IPS DF 6.9 (cell line): ENCODE measurements at places on chromosomes 11 and 22.

DNA sequence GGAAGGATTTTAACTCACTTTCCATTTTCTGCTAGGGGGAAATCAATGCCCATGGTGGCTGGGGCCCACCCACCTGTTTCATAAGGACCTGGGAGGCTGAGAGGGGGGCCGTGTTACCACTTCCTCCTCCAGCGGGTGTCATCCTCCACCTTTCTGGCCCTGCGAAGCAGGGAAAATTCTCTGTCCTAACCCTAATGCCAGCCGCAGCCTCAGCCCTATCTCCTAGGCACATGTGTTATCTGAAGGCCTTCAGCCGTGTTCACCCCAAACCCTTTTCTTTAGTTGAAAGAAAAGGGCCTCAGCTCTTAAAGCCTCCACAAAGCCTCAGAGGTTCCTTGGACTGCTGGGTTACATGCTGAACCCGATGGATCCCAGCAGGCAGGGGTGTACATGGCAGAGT, 55.4 kb upstream of the NECTIN1 start:
- no peaks in the 10 kb centered on the region for H3K36me3 ChIP-seq
- H3K4me3 ChIP-seq: no peak overlapping the region
- H3K27ac ChIP-seq: no peak overlapping the region
- peaks cover 3% of the 10 kb centered on the region; the same call in 1 of the 2 replicates for H3K4me1 ChIP-seq

DNA sequence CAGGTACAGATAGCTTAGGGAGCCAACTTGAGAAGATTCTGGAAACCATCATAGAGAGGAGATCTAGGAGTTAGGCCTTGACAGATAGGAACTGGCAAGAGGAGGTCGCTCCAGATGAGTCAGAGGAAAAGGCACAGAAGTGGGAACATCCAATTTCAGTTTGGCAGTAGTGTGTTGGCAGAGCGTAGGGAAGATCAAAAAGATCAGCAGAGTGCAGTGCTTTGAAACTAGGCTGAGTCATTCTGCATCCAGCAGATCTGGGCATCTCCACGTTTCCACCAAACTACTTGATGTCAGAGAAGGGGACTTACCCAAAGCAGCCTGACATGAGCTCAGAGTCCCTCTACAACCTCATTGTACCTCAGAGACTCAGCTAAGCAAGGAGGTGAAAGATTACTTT, 58.5 kb downstream of the GAB4 start:
- H3K4me3 ChIP-seq: no peak overlapping the region
- H3K4me1 ChIP-seq: no peaks in the 10 kb centered on the region; the same call in 1 of the 2 replicates
- DNase-seq: no peak
- H3K36me3 ChIP-seq: no peaks in the 10 kb centered on the region

GRCh38 chr11:8315463-8315862, 51.8 kb upstream of the LMO1 start:
- DNase-seq: no peak
- H3K27ac ChIP-seq: no peak overlapping the region
- H3K4me3 ChIP-seq: no peak overlapping the region
- H3K4me1 ChIP-seq: no peaks in the 10 kb centered on the region
- H3K27me3 ChIP-seq: no peaks in the 10 kb centered on the region
- H3K36me3 ChIP-seq: no peaks in the 10 kb centered on the region

DNA sequence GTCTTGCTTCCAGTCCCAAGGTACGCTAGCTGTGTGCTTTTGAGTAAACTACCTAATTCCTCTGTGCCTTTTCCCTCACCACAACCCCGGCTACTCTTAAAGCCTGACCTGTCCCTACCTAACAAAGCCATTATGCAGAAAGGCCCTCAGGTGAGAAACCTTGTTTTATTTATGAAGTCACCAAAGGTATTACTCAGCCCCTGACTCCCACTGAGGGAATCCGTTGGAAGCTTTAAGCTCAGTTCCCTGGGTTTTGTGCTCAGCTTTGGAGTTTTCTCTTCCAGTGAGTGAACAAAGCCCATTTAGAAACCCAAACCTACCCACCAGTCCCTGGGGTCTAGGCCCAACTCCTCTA, 90.9 kb downstream of the APIP start:
- no peak overlapping the region for H3K4me3 ChIP-seq
- no peaks in the 10 kb centered on the region; the same call in 1 of the 2 replicates for H3K4me1 ChIP-seq
- DNase-seq: no peak
- H3K36me3 ChIP-seq: no peaks in the 10 kb centered on the region

DNA sequence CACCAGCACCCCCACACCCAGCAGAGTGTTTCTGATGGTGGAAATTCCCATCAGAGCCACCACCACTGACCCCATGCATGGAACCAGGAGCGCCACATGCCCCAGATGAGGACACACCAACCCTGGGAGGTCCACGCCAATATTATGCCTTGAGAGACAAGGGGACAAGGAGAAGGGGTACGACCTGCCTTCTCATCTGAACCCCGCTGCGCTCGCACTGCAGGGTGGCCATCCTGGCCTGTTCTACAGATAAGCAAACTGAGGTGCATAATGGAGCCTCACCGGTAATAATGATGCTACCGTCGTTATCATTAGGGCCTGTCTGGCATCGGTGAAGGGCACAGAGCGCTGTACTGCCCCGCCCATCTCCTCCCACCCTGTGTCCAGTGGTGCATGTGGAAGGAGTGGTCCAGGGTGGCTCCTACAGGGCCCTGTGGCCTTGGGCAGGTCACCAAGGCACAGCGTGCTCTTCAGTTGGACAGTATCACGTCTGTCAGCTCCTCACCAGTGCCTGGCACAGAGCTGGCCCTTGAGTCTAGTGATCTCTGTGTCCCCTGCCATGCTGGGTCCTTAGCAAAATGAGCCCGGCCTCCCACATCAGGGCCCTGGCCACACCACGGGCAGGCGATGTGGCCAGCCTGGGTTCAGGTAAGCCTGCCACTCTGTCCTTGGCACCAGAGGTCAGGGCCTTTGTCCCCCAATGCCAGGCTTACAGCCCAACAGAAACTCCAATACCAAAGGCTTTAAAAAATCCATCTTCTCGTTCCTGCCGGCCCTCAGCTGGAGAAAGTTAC, 92.2 kb downstream of the PHF21B start:
- H3K27me3 ChIP-seq: no peaks in the 10 kb centered on the region
- H3K4me1 ChIP-seq: no peaks in the 10 kb centered on the region; the same call in 1 of the 2 replicates
- H3K4me3 ChIP-seq: no peak overlapping the region
- no peak overlapping the region for H3K27ac ChIP-seq
- no peak for DNase-seq

DNA sequence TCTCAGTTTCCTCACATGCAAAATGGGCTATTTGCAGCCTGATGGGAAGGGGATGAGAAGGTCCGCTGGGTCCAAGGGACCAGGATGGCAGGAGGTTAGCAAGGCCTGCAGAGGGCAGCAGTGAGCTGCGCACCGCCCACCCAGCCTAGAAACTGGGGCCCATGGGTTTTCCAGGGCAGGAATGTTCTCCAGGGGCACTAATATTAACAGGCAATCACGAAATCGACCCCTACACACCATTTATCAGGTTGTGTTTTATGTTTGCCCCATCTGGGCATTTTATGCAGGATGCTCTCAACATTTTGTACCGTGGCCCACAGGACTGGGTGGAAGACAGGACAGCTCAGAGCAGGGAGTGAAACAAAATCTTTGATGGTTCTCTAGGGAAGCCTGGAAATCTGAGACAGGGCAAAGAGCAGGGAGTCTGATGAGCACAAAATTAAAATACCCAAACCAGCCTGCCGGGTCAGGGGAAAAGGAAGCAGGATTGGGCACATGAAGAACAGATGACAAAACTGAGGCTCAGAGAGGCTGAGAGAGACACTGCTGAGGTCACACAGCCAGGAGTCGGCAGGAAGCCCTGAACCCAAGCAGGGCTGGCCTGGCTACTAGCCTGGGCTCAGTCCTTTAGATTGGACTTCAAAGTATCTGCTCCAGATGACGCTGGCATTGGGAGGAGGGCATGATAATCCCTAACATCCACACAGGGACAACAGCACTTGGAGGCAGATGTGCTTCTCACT, 1.6 kb upstream of the BCR start:
- 0 out of 2 replicates have a peak, but pooled peaks cover 1% of the 10 kb centered on the region for H3K4me1 ChIP-seq
- no peaks in the 10 kb centered on the region for H3K36me3 ChIP-seq
- no peak overlapping the region for H3K4me3 ChIP-seq
- no peaks in the 10 kb centered on the region for H3K27me3 ChIP-seq
- no peak overlapping the region for H3K27ac ChIP-seq

GRCh38 chr11:128890543-128891368, at the start of gene KCNJ5:
Gene KCNJ5, plus strand, starts transcription at chr11:128891356. Its CDS starts 19,918 bp downstream, at chr11:128911274.
- H3K27me3 ChIP-seq: peaks cover 74% of the 10 kb centered on the region
- no peak within 1 kb of the TSS for H3K27ac ChIP-seq
- DNase-seq: no peak
- H3K4me3 ChIP-seq: peak within 1 kb of the TSS; percentile 43; the same call in 1 of the 2 replicates
- no peaks in the 10 kb centered on the region; the same call in 1 of the 2 replicates for H3K4me1 ChIP-seq
- H3K36me3 ChIP-seq: no peaks in the 10 kb centered on the region

GRCh38 chr22:19975707-19976035, 34.1 kb upstream of the TXNRD2 start:
- DNase-seq: no peak
- H3K4me1 ChIP-seq: peaks cover 10% of the 10 kb centered on the region
- no peak overlapping the region for H3K27ac ChIP-seq
- H3K4me3 ChIP-seq: no peak overlapping the region
- no peaks in the 10 kb centered on the region for H3K27me3 ChIP-seq

- no peak overlapping the region for H3K27ac ChIP-seq
- H3K4me1 ChIP-seq: peaks cover 7% of the 10 kb centered on the region
- H3K4me3 ChIP-seq: no peak overlapping the region
- DNase-seq: no peak
- H3K27me3 ChIP-seq: peaks cover 88% of the 10 kb centered on the region
These were observed 3.1 kb downstream of the PAX6 start for GRCh38 chr11:31807799-31808667.

- H3K4me1 ChIP-seq: no peaks in the 10 kb centered on the region
- no peaks in the 10 kb centered on the region for H3K36me3 ChIP-seq
- no peak overlapping the region for H3K4me3 ChIP-seq
These were observed 250.6 kb upstream of the PLET1 start for GRCh38 chr11:112511271-112511670.

DNA sequence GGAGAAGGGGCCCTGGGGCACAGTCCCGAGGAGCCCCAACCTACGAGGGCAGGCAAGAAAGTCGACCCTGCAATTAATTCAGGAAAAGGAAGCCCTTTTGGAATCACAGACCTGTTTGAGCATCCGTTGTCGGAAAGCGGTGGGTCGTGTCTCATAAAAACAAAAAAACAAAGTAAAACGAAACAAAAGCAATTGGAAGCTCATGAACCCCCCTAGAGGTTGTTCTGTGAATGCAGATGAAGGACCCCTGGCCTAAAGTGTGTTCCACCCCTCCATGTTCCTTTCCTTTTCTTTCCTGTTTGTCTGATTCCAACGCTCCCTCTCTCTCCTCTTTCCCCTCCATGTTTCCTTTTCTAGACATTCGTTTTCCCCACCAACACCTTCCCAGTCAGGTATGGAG, 203.7 kb downstream of the GRIK4 start:
- no peak overlapping the region for H3K27ac ChIP-seq
- H3K4me1 ChIP-seq: peaks cover 14% of the 10 kb centered on the region
- H3K27me3 ChIP-seq: no peaks in the 10 kb centered on the region
- no peaks in the 10 kb centered on the region for H3K36me3 ChIP-seq
- no peak for DNase-seq

DNA sequence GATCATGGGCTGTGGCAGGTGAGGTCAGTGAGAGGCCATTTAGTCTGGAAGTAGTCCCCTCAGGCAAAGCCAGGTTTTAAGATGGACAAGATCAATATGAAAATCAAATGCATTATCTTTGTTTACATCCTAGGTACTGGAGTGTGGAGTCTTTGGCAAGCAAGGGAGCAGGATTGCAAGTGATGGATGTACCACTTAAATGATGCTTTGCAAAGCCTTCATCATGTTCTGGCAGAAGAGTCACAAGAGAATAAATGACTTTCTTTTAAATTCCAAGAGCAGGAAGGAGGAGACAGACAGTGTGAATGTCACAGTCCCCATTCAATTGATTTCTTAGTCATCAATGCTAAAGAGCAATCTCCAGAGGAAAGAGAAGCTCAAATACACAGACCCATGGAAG, 908.3 kb downstream of the FAM181B start:
- no peak overlapping the region for H3K27ac ChIP-seq
- H3K27me3 ChIP-seq: no peaks in the 10 kb centered on the region
- H3K36me3 ChIP-seq: no peaks in the 10 kb centered on the region

DNA sequence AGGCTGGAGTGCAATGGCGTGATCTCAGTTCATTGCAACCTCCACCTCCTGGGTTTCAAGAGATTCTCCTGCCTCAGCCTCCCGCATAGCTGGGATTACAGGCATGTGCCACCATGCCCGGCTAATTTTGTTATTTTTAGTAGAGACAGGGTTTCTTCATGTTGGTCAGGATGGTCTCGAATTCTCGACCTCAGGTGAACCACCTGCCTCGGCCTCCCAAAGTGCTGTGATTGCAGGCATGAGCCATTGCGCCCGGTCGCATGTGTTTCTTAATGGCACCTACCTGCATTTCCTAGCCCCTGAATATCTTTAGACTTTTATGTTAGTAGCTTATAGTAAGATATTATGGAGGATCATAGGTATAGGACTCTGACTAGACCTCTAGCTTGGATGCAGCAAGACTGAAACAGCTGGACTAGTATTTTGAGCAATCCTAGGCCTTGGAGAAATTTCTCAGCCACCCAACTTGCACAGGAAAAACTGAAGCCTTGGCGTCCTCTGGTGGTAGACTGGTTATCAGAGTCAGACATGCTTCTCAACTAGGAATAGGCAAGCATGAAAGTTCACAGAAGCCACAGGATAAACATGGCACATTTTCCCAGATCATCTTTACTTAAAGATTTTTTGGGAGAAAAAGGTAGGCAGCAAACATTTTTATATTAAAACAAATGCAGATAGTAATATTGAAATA, 22.7 kb upstream of the C1QTNF4 start:
- no peak overlapping the region for H3K27ac ChIP-seq
- no peaks in the 10 kb centered on the region for H3K4me1 ChIP-seq
- peak; percentile 29 for DNase-seq
- H3K36me3 ChIP-seq: peaks cover 13% of the 10 kb centered on the region; the same call in 1 of the 2 replicates

DNA sequence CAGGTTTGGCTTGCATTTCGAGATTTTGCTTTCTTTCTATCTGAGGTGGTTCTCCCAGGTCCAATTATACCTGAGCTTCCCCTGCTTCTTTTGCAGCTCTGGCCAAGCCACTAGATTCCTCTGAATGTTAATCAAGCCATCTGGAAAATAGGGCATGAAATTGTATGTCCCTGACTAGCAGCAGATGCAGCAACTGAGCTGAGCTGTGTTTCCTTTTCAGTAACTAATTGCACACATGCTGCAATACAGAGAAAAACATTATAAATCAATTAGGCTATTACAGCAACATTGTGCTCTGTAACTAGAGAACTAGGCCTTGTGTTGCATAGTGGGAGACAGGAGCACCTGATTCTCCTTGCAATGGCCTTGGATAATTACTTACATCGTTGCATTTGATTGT, 408.3 kb downstream of the ETS1 start:
- H3K4me3 ChIP-seq: no peak overlapping the region
- no peaks in the 10 kb centered on the region for H3K27me3 ChIP-seq
- H3K36me3 ChIP-seq: no peaks in the 10 kb centered on the region
- no peak for DNase-seq
- no peaks in the 10 kb centered on the region; the same call in 1 of the 2 replicates for H3K4me1 ChIP-seq

GRCh38 chr11:57584341-57584740, 13.1 kb upstream of the SERPING1 start:
- H3K4me3 ChIP-seq: no peak overlapping the region
- no peaks in the 10 kb centered on the region for H3K36me3 ChIP-seq
- no peaks in the 10 kb centered on the region for H3K4me1 ChIP-seq
- no peaks in the 10 kb centered on the region for H3K27me3 ChIP-seq
- H3K27ac ChIP-seq: no peak overlapping the region

GRCh38 chr11:62880231-62880802, 379 bp upstream of the SLC3A2 start:
- peaks cover 33% of the 10 kb centered on the region for H3K36me3 ChIP-seq
- DNase-seq: no peak
- no peaks in the 10 kb centered on the region for H3K27me3 ChIP-seq

GRCh38 chr11:105699203-105699602, 89.3 kb downstream of the GRIA4 start:
- H3K27ac ChIP-seq: no peak overlapping the region
- no peaks in the 10 kb centered on the region for H3K36me3 ChIP-seq
- DNase-seq: no peak
